ENCODE measurements at places on chromosomes 1 and 21.

GRCh38 chr1:221711656-221712055 lies 30.2 kb downstream of the DUSP10 start:
- DNase-seq: no peak

DNA sequence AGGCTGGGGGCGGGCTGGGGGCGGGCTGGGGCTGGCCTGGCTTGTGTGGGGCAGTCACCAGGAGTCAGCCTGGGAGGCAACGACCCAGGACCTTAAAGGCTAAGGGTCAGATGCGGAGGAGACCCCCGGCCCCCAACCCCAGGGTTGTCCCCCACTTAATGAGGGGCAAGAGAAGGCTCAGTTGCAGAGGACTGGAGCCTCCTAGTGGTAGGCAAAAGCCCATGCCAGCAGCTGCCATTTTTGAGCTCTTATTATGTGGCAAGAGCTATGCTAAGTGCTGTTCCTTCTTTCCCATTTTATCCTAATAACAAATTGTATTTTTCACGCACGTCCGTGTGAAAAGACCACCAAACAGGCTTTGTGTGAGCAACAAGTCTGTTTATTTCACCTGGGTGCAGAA lies 8.0 kb downstream of the KIAA1614 start:
- DNase-seq: no peak

DNA sequence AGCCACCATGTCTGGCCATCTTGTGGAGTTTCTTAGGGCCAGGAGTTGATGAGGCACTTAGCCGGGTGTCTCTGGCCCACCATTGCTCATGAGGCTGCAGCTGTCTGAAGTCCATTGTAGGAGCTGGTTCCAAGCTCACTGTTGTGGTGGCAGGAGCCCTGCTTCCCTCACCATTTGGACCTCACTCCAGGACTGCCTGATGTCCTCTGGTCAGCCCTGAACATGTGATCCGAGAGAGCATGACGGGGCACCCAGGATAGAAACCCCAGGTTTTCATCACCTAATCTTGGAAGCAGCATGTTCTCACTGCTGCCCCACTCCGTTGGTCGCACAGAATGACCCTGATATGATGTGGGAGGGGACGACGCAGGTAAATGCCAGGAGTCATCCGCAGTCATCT lies 56.2 kb upstream of the FAM3B start:
- no peak for DNase-seq

DNA sequence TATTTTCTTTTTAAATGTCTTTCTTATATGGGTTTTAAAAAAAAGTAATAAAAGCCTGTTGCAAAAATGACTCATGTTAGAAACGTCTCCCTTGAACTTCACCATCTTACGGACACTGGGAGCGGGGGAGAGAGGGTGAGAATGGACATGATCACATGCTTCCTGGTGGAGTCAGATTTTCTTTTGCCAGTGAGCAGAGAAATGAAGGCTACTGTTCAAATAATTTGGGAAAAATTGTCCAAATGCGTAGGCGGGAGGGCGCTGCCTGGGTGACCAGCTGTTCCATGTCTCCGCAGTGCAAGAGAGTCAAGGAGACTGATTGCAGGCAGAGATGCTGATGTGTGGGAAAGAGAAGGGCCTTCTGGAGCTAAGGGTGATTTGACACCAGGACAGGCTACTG lies 23.1 kb downstream of the EIF2D start:
- no peak for DNase-seq

- DNase-seq: no peak
Observed at GRCh38 chr1:147497826-147498225, 43.5 kb upstream of the BCL9 start.

DNA sequence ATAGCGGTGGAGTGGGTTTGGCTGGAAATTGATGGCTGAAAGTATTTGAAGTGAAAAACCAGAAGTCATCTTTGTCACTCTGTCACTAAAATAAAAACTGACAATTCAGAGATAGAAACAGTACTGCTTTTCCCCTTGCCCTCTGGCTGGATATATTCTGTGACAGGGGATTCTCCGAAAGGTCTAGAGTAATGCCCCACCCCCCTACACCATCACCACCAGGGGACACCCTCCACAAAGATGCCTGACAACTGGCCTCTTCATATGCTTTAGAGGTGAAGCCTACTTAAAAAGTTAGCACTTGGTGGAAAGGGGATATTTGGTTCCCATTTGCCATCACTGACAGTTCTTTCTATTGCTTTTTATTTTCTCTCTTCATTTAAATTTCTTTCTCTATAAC lies 73.5 kb downstream of the SGIP1 start:
- no peak for DNase-seq

- DNase-seq: no peak
Observed at GRCh38 chr1:99003581-99004253, 944 bp downstream of the PLPPR5 start.

GRCh38 chr1:194710671-194711070 lies 1524.3 kb upstream of the B3GALT2 start:
- DNase-seq: no peak

DNA sequence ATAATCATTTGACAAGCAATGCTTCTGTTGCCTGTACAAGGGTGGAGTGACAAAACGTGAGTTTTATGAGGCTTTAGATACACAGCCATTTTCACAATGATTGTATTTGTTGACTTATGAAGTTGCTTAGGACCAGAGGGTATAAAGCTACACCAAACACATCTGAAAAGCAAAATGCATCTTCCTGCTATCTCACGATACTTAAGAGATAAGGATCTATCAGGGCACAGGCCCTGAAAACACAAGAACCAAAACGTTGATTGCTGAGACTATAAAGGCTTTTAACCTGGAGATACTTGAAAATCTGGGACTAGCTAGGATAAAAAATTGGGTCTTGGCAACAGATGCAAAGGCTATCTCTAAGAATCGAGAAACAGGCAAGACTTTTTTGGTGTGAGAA lies 115.7 kb downstream of the SLC5A9 start:
- no peak for DNase-seq

DNA sequence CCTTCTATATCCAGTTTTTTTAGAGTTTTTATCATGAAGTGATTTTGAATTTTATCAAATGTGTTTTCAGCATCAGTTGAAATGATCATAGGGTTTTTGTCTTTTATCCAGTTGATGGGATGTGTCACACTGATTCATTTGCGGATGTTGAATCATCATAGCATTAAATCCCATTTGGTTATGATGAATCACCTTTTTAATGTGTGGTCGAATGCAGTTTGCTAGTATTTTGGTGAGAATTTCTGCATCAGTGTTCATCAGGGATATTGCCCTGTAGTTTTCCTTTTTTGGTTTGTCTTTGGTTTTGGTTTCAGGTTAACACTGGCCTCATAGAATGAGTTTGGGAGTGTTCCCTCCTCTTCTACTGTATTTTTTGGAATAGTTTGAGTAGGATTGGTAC lies 80.3 kb downstream of the DIRAS3 start:
- no peak for DNase-seq

DNA sequence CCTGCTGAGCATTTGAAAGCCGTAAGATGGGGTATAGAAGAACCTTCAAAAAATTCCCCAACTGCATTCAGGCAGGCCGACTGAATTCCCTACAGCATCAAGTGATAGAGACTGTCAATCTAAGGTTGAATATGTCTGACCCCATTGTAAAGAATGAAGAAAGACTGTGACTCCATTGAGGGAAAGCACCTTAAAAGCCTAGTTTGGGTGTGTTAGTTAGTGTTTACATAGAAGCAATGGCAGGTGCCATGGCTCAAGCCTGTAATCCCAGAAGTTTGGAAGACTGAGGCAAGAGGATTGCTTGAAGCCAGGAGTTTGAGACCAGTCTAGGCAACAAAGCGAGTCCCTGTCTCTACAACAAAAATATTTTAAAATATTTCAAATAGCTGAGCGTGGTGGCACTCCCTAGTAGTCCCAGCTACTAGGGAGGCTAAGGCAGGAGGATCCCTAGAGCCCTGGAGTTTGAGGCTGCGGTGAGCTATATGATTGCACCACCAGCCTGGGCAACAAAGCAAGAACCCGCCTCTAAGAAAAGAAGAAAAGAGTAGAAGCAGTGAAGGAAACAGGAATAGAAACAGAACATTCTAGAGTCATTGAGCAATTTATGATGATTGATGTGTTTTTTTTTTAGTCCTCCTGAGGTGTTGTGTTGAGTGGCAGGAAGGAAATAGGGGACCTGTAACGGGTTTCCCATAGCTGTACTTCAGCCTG lies 15.4 kb downstream of the POLR3GL start:
- DNase-seq: no peak

DNA sequence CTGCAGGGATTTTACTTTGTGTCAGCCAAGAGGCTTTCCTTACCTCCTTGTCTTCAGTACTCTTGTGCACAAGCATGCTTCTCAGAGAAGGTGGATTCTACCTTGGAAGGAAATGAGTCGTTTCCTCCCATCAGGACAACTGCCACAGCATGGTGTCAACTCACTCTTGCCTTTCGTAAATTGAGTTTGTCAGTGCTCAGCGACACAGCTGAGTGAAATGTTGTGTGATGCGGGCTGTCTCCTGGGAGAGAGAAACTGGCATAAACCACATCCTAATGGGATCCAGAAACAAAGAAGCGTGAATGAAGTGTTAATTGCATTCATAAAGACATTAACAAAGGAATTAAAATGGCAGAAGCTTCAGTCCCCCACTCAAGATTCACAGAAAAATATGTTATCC lies 51.5 kb upstream of the SLC22A15 start:
- no peak for DNase-seq

GRCh38 chr21:27258742-27259448 lies 292.0 kb upstream of the ADAMTS5 start:
- DNase-seq: no peak
